ENCODE measurements at places on chromosomes 5 and 9.

DNA sequence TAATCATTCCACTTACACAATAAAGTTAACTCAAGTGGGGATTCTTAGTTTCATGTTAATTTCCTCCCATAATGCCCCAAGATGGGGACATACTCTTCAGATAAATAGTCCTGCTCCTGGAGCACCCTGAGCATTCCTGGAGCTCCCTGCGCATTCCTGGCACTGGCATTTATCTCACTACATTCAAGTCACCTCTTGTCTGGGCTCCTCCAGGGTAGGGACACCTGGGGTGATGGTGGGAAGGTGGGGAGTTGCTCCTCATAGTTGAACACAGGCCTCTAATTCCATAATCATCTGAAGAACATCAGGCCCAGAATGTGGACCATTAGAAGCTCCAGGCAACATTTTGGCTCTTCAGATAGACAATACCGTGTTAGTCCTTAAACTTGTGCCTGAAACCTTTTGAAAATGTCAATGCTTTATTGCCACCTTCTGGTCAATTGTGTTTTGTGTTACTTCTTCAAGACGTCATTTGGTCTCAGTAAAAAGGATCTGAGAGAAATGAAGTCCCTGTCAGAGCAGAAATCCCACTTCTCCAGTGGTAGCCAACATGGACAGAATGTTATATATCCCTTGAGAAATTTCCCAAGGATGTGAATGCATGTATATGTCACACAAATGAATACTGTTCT, 14.2 kb upstream of the AGGF1 start:
- DNase-seq, result no peak

DNA sequence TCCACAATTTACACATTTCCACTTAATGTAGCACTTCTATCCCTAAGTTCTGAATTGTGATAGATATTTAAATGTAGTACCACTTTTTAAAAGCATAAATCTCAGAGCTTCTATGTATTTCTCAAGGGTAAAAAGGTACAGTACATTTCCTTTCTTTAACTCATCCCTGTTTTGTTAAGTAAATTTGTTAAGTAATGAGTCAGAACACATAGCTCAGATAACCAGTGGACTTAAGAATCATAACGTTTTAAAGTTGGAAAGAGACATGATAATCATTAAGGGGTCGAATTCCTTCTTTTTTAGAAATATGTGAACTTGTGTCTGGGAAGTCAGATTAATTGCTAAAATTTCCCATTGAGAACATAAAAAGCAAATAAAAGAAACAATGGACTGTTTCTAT, 810.2 kb upstream of the NUDT12 start:
- no peak for DNase-seq

- no peak for DNase-seq
These were observed 117.5 kb upstream of the ZNF366 start for GRCh38 chr5:72624641-72625236.

DNA sequence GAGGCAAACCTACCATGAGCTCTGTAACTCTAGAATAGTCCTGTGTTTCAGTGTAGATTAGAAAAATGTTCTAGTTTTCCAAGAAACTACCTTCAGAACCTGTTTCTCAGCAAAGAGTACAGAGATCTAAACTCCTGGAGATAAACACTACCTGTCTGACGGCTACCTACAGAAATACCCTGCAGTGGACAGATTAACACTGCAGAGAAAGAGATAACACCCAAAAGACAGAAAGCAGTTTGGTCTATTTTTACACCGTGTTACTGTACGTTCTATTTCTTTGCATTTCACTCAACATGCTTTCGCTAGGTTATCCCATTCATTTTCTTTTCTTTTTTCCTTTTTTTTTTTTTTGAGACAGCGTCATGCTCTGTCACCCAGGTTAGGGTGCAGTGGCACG, 11.6 kb downstream of the SCAI start:
- DNase-seq, result no peak

DNA sequence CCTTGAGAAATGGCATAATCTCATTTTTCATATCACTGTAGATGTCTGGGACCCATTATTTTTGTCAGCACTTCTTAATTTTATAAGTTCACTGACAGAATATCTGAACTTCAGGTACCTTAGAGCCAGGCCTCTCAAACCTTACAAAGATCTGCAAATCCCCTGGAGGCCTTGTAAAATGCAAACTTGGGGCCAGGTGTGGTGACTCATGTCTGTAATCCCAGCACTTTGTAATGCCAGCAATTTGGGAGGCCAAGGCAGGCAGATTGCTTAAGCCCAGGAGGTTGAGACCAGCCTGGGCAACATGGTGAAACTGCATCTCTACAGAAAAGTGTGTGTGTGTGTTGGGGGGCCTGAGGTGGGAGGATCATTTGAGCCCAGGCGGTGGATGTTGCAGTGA, 30.8 kb downstream of the RASGRF2 start:
- no peak for DNase-seq

- no peak for DNase-seq
These were observed 348.5 kb upstream of the IRX2 start for GRCh38 chr5:3099954-3100353.

DNA sequence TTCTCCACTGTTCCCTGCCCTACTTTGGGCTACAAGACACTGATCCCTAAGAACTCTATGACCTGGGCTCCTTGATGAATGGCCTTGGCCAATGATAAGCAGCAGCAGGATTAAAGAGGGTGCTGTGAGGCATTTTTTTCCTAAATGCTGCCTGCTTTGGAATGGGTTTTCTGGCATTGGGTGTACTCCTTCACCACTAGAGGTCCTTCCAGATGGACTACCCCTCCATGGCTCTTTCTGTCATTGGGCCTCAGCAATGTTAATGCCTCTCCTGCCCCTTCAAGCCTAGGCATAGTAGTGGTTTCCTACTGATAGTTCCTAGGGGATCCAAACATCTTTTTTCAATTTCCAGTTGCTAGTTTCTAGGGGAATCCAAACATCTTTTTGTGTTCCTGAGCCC, 319.3 kb upstream of the RPS23 start:
- no peak for DNase-seq

GRCh38 chr9:14526504-14526903, 166.7 kb downstream of the ZDHHC21 start:
- no peak for DNase-seq

GRCh38 chr5:6570530-6570929, 62.3 kb downstream of the NSUN2 start:
- no peak for DNase-seq

DNA sequence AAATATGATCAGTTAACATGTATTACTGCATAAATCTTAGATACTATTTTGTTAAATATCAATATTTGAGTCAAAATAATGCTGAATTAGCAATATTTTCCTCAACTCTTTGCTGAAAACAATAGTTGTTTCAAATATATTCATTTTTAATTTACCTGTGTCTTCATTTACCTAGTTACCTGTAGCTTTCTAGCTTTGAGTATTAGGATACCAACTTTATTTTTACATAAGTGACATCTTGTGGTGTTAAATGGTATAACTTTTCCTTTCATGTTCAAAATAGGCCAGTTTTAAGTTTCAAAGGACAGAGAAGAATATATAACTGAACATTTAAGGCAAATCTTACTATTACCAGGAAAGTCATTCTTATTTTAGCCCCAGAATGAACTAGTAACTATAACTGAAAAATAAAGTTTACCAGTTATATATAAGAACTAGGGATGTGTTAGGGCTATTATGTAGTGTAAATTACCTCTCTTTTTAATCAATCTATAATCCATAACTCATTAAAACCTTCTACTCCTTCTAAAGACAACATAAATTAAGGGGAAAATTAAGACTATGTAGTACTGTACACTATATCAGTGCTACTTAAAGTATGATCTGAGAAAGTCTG, 25.3 kb downstream of the AP3B1 start:
- no peak for DNase-seq

DNA sequence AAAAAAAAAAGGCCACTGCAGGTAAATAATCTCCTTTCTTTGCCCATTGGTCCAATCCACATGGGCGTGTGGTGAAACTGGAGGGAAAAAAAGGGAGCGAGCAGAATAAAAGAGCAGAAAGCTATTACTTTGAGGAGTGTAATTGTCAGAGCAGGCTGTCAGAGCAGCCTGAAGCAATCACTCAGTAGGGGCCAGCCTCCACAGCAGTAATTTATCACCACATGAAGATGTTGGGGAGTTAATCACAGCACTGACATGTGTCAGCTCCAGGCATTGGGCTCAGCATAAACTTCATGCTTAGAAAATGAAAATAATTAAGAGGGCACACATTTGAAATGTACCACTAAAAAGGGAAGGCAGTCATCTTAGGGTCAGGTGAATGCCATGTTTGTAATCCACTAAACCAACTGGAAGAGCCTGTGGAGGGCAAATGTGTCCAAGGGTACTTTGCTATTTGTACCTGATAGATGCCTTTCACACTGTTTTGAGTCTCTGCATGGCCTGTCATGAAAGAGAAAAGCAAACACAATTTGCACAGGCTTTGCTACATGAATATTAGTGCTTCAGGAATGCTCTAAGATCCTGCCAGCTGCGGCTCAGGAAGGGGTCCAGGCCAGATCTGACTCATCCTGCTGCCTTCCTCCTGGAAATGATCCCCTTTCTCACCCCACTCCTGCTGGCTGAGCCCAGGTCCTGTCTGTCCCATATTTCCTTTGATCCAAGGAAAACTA, 2.9 kb upstream of the PTGER4 start:
- no peak for DNase-seq
